ENCODE measurements at places on chromosomes 7 and 10.

DNA sequence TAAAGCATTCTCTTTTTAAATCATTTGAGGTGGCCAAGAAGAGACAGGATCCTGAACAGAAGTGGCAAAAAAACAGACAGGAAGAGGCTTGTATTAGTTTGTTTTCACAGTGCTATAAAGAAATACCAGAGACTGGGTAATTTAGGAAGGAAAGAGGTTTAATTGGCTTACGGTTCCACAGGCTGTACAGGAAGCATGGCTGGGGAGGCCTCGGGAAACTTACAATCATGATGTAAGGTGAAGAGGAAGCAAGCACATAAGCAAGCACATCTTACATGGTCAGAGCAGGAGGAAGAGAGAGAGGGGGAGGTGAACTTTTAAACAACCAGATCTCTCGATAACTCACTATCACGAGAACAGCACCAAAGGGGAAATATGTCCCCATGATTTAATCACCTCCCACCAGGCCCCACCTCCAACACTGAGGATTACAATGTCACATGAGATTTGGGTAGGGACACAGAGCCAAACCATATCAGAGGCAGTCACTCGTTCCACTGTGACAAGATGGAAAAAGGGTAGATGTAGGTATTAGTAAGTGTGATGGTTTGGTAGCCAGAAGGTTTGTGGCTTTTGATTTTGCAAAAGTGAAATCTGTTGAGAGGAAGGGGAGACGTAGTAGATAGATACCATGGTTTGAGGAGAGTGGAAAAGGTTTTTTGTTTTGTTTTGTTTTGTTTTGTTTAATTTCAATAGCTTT is 5.1 kb downstream of the MSRB2 start:
- DNase-seq: no peak

GRCh38 chr10:46052057-46052790 is 6.2 kb upstream of the MSMB start:
- DNase-seq: no peak

DNA sequence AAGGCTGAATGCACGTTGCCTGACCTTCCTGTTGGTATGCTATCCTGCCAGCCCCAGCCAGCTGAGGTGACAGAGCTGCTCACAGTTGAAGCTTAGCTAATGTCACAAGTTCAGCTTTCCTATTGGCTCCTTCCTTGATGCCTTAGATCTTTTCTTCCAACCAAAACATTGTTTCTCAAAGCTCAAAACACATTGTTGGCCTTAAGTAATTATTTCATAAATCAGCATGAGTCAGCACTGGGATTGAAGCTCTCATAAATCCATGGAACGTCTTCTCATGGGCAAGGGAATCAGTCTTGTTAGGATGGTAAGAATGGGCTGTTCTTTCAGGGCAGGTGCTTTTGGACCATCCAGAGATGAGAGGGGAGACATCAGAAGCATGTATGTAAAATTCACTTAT is 128.1 kb upstream of the SAMD8 start:
- DNase-seq: no peak

GRCh38 chr7:94088560-94088959 is 84.4 kb upstream of the BET1 start:
- no peak for DNase-seq
